ENCODE measurements at places on chromosomes 2 and 18. TPM values are rescaled to one million over a fixed set of nuclear protein-coding genes. Genes with fewer than 3 reads are reported as not detected.

Gene C2orf92
- 15.0 TPM for total RNA-seq

GRCh38 chr2:28506112-28506910, 10.5 kb downstream of the PLB1 start:
- DNase-seq = no peak

GRCh38 chr2:156437272-156437930, 1.2 kb downstream of the GPD2 start:
- DNase-seq = no peak

GRCh38 chr2:98948956-98949739, 13.1 kb upstream of the CRACDL start:
- DNase-seq = no peak

GRCh38 chr2:173175222-173175621, 99.6 kb downstream of the MAP3K20 start:
- DNase-seq = no peak

DNA sequence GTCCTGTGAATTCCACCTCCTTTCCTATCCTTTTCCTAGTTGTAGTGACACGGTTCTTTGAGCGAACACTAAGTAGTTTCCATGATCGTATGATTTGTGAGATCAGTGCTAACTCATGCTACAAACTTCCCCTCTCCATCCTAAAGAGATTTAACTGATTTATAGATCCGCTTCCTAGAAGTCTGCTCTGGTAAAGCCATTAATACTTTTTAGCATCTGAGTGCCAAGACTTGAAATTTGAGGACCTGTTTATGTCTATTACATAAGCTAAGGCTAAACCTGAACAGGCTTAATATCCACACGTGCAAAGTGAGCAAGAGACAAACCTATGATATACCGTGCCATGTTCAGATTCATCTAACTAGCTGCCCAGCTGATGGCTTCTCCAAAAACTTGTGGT, 14.9 kb downstream of the PROKR1 start:
- no peak for DNase-seq

Gene FOXD4L1
- total RNA-seq = 0.18 TPM

Gene OSBPL1A
- total RNA-seq = 29.7 TPM

- peak; percentile 89 for DNase-seq
These were observed 175.5 kb downstream of the AGAP1 start for GRCh38 chr2:235669269-235669831.

GRCh38 chr2:207662203-207662602, 37.0 kb upstream of the METTL21A start:
- no peak for DNase-seq
